ENCODE measurements at places on chromosomes 12 and 14.
A peak's percentile ranks its signal among the peaks of the same experiment; 100 is the strongest.

GRCh38 chr12:6684609-6685008, 4.6 kb downstream of the ZNF384 start:
- peak; percentile 33 for DNase-seq

DNA sequence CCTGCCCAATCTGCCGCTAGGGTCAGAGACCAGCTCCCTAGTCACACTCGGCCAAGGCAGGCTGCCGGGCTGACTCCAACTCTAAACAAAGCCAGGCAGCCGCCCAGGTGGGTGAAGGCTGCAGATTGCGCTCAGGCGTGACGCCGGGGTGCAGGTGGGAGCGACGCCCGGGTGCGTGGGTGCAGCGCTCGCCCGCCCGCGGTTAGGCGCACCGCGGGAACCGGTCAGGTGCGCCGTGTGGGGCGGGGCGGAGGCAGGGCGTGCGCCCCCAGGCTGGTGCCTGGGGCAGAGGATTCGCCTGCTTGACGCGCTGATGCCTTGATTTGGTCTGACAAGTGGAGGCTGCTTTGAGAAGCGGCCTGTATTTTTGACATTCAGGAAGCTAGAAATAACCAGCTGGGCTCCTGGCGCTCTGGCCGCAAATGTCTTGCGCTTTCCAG, 126.7 kb upstream of the HIF1A start:
- no peak for DNase-seq

DNA sequence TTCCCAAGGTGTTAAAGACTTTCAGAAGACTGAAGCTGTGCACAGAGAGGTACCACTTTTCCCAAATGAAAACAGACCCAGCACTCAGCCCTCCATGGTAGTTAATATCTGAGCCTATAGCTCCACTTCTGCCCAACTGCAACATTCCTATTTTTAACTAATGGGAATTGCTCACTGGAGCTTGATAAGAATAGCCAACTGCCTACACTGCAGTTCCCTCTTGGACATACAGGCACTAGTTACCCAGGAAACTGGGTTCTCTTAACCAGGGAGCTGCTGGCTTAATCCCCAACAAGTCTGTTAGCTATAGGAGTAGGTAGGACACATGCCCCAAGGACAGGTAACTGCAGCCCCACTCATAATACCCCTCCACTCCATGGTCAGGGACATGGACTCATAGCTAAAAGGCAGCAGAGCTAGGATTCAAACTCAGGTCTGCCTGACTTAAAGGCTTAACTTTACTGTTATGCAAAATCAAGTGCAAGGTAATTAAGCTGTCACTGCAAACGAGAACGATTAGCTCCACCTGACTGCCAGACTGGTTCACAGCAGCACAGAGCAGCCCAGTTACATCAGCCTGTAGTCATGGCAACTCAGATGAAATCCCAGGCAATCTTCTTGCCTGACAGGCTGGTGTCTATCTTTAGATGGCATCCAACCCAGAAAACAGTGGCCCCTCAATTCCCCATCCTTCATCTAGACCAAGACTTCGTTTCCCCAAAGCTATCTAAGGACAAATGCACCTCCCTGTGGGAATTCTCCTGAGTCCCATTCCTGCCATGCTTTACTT, 77.1 kb upstream of the ACTN1 start:
- DNase-seq: no peak

DNA sequence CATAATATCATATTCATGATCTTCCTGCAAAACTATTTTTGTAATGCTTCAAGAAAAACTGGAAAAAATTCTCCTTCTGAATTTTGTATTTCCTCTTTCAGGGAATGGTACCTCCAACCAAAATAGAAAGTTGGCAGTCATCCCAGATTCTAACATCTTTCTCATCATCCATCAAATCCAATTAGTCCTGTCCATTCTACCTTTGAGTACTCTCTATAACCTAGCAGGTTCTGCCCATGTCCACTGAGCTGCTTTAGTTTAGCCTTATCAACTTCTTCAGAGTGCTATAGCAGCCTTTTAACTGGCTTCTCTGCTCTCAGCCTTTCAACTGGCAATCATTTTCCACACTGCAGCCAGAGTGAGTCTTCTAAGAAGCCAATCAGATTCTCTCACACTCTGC, 236.2 kb downstream of the AKAP6 start:
- DNase-seq: peak; percentile 4

- DNase-seq: no peak
These were observed 996.0 kb downstream of the NRXN3 start for GRCh38 chr14:79166171-79166570.

DNA sequence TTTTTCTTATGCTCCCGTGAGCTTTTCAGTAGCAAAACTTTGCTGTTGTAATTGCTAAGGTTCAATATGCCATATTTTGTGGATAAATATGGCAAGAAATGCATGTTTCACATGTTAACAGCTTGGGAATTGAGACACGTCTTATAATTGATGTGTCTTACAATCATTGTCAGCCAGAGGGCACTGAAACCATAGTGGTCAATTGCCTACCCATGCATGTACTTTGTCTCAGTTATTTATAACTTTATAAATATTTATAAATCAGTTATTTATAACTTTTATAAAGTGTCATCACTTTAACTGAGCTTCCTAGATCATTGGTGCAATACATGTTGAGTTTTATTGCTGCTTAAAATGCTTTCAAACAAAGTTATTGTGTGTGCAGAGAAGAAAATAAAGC, 82.0 kb downstream of the CATSPERB start:
- DNase-seq: no peak

DNA sequence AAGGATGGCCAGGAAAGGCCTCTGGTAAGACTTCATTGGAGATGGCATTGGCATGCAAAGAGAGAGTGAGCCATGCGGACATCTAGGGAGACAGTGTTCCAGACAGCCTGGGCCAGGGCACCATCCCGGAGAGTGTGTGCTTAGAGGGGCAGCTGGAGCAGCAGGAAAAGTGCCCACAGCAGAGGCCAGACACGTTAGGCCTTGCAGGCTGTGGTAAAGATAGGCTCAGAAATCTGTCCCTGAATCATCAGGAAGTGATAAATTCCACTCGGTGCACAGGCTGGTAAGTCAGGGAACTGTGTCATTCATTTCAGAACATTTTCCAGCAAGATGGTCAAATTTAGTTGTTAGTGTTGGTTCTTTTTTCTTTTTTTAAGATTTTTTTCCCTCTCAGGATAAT, 8.8 kb downstream of the GALNT16 start:
- no peak for DNase-seq

- DNase-seq: no peak
These were observed 80.3 kb downstream of the SRGAP1 start for GRCh38 chr12:63924781-63925180.

DNA sequence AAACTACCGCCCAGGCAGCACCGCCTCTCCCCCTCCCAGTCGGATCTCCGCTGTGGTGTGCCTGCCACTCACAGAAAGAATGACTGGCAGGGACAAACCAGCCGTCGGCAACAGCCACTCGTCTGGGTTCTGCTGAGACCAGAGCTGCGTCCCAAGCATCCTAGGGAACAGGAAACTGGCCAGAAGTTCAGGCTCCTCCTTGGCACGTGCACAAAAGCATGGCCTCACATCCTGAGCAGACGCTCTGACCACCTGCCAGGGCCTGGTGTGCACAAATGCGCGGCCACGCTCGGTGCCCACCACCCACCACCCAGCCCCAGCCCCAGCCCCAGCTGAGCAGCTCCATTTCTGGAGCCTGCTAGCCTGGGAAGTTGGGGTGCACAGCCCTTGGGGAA, 214.8 kb downstream of the DPF3 start:
- DNase-seq: no peak

DNA sequence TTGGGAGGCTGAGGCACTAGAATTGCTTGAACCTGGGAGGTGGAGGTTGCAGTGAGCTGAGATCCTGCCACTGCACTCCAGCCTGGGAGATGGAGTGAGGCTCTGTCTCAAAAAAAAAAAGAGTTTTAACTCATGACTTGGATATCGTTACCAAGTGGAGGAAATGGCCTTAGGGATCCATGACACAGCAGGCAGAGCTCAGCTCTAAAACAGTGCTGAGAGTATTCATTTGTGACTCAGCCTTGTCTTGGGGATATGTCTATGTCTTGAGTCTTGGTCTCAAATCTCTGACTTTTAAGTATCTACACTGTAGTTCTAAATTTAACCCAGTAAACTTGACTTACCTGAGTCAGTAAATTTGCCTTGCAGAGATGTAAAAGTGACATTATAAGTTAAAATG, 8.8 kb upstream of the PEX5 start:
- DNase-seq: no peak

DNA sequence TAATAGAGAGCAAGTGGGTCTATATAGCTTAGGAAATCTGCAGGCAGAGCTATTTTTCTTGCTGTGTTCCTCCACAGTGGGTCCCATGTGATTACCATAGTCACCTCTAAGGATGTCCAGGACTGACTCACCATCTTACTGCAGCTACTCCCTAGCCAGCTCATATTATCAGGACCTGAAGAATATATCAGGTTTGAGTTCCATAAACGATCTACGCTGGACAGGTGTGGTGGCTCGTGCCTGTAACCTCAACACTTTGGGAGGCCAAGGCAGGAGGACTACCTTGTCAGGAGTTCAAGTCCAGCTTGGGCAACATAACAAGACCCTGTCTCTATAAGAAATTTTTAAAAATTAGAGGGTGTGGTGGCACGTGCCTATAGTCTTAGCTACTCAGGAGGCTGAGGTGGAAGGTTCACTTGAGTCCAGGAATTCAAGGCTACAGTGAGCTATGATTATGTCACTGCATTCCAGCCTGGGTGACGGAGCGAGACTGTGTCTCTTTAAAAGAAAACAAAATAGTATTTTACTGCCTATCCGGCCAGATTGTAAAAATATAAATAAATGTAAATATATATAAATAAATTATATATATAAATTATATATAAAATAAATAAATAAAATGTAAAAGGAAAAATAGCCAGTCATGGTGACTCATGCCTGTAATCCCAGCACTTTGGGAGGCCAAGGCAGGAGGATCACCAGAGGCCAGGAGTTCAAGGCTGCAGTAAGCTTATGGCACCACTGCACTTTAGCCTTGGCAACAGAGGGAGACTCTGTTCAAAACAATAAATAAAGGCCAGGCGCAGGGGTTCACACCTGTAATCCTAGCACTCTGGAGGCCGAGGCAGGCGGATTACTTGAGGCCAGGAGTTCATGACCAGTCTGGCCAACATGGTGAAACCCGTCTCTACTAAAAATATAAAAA, 6.9 kb upstream of the SPRYD4 start:
- DNase-seq: no peak

- no peak for DNase-seq
These were observed 5.4 kb upstream of the GPX2 start for GRCh38 chr14:64947710-64948611.

DNA sequence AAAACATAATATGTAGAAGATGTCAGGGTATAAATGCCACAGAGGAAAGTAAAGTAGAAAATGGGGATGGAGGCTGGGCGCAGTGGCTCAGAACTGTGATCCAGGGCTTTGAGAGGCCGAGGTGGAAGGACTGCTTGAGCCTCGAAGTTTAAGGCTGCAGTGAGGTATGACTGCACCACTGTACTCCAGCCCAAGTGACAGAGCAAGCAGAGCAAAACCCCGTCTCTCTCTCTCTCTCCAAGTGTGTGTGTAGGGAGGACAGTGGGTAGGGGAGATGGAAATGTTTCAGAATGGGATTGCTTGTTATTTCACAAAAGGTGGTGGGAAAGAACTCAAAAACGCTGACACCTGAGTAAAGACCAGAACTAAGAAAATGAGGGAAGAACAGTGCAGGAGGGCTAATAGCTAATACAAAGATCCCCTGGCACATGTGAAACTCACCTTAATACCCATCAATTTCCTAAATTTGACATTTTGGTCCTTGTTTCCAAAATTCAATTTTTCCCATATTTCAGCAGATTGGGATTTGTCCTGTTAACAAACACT, 5.7 kb upstream of the ZCCHC8 start:
- no peak for DNase-seq

DNA sequence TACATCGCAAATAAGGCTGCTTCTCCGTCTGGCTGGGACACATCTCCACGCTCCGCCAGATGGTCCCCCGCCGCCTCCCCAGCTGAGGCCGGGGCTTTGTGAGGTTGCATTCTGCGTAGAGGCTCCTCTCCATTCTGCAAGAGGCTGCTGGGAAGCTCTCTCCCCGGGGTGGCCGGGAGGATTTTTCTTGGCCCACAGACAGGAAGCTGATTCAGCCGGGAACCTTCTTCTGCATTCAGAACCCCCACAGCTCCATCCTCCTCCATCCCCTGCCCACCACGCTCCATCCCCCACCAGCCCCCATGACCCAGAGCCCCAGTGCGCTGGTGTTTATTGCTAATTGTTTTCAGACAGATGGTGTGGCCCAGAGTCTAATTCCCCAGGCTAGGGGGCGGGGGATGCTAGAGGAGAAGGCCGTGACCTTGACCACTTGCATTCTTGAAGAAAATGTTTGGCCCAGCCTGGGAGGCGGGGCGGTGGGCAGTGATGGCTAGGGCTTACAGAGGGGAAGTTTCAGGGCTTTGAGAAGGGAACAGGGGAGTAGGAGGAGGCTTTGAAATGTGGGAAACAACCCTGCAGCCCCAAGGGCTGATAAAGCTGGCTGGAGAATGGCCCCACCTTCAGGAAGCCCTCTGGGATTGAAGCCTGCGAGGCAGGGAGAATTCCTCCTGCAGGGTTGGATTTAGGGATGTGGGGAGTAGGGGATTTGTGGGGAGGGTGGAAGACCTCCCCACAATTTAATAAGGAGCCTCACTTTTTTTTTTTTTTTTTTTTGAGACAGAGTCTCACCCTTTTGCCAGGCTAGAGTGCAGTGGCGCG, 88.5 kb upstream of the NCOR2 start:
- DNase-seq: peak; percentile 28

DNA sequence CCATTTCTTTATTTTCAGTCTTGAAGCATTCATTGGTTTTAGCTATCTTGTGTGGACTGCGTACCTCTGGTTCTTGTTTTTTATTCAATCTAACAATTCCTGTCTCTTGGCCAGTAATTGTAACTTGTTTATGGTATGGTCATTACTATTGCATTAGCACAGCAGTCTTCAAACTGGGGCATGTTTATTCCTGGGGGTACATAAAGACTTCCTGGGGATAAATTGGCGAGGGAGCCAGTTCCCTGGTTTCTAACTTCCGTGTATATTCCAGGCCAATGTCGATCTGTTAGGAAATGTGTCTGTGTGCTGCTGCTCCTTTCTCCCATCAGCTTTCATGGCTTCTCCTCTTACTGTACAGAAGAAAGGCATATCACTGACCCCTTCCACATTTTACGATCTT, 13.7 kb upstream of the EVL start:
- no peak for DNase-seq

DNA sequence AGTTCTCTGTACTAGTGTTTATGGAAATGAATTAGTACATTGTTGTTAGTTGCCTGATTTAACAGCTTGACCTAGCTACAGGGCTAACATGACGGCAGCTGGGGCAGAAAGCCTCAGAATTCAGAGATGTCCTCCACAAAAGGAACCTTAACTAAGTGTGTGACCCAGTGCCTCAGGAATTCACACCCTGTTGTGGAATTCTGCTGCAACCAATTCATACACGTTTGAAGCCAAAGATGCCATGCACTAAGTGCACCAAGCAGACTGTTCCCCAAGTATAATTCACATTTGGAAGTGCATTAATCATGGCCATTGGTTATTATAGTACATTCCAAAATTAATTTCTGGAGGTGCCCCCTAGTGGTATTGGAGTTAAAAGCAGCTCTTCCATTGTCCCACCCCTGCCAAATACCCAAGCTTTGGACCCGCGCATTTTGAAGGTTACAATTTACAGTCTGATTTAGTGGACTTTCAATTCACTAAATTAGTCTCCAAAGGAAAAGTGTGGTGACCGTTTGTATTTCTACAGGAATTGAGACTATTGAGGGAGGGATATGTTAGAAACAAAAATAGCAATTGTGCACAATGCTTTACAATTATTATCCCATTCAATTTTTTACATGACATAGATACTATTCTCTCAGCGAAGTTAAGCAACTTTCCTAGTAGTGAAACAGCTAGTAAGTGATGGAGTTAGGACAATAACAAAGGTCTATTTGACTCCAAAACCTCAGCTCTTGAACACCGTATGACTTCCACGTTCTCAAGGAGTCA, 85.9 kb downstream of the PAX9 start:
- no peak for DNase-seq
